ENCODE measurements at places on chromosomes 6 and 20.

- DNase-seq = no peak
These were observed 23.9 kb upstream of the YWHAB start for GRCh38 chr20:44861531-44862006.

DNA sequence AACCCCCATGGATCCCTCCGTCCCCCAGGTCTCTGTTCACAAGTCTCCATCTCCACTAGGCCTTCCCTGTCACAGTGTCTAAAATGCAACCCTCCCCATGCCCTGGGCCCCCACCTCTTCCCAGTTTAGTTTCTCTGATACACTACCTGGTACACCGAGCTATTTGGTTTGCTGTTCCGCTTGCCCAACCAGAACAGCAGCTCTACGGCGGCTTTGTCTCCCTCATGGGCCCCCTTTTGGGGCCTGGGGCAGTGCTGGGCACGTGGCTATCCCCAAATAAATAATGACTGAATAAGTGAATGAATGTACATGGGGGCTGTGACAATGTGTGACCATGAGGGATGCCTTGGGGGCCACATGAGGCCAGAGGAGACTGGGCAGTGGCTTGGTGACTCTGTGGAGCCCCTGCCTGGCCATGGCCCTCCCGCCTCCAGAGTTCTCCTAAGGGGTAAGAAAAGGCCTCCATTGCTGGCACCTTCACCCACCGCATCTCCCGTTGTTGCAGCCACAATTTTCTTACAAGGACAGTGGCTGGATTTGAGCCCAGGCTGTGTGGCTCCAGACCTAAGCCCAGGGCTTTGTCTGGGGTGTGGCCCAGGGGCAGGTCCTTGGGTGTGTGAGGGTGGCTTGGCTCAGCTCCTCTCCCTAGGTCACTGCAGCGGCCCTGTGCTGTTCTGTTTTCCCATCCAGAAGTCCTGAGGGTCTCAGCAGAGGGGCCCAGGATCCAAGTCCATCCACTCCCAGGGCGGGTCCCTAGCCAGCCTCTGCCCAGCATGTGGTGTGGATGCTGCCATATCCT lies 408.5 kb upstream of the SULF2 start:
- DNase-seq = no peak

GRCh38 chr6:148629181-148629580 lies 117.6 kb upstream of the UST start:
- DNase-seq = no peak

- no peak for DNase-seq
These were observed 78.2 kb upstream of the TBX18 start for GRCh38 chr6:84842525-84843166.

DNA sequence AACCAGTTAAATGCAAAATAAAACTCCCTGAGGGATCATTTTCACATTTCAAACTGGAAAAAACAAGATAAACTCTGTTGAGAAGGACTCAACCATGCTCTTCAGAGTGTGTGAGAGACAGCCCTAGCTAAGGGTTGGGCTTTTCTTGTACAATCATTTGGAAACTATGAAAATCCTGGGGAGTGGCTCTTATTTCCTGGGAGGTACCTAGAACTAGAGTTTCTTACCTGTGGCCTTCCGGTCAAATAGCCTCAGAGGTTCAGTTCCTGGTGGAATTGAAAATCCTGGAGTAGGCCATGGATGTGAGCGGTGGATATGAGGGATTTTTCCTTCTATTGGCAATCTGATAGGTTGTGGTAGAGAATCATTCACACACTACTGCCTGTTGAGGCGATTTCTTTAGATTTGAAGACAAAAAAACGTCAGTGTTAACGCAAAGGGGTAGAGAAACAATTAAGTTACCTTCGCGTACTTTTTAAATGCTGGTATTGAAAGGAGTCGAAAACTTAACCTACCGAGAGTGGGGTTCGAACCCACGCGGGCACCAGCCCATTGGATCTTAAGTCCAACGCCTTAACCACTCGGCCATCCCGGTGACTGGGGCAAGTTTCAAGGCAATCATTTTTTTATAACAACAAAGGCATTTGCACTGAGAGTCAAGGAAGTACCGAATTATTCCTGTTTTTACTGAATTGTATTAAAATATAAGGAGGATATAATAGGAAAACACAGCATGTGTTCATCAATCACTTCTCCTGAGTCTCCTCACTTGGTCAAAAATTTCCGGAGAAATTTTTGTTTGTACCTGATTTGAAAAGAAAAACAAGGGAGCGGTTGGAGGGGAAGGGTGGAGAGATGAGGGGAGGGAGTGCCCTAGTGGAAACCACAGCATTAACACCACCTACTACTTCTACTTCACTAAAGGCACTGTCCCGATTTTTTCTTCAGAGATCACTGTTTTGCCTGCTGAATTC lies 191.3 kb downstream of the OR2B2 start:
- no peak for DNase-seq

GRCh38 chr6:63516186-63516944 lies 55.9 kb upstream of the LOC128125822 start:
- DNase-seq = no peak

- DNase-seq = no peak
These were observed 652.1 kb downstream of the HACE1 start for GRCh38 chr6:104207635-104208034.

DNA sequence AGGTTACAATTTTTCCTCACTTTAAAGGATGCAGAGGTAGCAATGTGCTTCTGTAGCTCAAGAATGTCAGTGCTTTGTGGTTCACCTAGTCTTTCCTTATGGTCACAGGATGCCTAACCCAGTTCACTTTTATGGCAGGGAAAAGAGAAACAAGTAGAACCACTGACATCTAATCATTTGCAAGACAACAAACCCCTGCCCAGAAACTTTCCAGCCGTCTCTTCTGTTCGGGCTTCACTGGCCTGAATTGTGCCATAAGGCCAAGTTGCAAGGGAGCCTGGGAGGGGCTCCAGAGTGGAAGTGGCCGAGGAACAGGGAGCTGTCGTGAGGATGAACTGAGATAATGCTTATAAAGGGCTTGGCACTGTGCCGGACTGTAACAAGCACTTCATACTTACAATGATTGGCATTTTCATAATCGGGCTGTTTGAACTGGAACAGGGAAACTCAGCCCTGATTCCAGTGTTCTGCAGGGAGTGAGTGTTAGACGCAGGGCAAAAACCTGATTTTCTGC lies 212.6 kb downstream of the BCAS1 start:
- DNase-seq = no peak

DNA sequence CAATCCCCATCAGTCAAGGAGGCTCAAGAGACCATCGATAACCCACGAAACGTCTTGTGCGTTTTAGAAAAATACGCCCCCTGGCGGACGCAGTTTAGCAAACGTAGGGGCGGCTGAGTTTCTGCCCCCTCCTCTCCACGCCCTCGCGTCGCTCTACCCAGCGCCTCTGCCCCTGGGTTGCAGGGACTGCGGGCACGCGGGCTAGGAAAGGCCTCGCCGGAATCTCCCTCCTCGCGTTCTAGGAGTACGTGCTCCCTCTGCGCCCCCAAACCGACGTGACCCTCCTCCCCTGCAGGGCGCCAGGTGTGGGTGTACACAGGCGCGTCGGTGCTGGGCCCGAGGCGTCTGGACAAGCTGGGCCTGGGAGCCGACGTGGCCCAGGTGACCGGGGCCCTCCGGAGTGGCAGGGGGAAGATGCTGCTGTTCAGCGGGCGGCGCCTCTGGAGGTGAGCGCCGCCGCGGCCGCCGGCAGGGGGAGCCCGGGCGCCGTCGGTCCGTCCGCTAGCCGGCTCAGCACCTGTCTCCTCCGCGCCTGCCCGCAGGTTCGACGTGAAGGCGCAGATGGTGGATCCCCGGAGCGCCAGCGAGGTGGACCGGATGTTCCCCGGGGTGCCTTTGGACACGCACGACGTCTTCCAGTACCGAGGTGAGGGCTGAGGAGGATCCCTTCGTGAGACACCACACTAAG lies 5.3 kb downstream of the MMP9 start:
- no peak for DNase-seq

DNA sequence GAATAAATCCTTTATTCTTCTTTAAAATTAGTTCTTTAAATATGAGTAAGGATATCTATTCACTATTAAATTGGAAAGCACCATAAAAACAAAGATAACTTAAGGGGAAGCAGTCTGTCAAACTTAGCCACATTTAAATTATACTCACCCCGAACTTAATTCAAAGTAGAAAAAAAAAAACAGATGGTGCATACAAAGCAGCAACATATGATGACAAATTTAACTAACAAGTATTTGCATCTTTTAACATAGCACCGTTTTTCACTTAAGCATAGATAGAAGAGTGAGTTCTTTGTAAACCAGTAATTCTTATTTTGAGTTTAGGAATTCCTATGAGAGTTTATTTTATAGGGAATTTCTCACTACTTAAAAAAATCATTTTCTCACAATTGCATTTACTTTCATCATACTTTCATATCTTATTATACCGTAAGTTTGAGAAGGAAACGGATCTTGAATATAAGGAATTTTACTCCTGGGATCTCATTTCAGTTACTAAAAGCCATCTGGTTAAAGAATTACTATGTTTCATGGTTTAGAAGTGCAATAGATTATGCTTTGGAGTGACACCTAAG lies 828.2 kb upstream of the MAP3K7 start:
- DNase-seq = no peak

DNA sequence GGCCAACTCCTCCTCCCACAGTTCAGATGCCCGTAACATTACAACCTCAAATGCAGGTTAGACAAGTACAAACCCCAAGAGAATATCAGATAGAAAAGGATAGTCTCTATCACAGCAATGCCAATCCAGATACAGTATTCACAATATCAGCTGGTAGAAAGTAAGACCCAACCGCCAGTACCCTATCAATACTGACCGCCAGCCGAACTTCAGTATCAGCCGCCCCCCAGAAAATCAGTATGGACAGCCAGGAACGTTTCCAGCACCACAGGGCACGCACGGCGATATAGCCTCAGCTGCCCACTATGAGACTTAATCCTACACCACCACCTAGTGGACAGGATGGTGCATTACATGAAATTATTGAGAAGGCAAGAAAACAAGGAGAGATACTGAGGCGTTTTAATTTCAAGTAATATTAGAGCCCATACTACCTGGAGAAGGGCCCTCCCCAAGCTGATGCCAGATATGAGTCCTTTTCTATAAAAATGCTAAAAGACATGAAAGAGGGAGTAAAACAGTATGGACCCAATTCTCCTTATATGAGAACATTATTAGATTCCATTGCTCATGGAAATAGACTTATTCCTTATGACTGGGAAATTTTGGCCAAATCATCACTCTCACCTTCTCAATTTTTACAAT lies 17.6 kb upstream of the EIF2S2 start:
- DNase-seq = no peak

GRCh38 chr6:14757418-14757817 lies 488.5 kb upstream of the JARID2 start:
- no peak for DNase-seq

- DNase-seq = no peak
These were observed 90.2 kb downstream of the HIVEP1 start for GRCh38 chr6:12102350-12102749.

DNA sequence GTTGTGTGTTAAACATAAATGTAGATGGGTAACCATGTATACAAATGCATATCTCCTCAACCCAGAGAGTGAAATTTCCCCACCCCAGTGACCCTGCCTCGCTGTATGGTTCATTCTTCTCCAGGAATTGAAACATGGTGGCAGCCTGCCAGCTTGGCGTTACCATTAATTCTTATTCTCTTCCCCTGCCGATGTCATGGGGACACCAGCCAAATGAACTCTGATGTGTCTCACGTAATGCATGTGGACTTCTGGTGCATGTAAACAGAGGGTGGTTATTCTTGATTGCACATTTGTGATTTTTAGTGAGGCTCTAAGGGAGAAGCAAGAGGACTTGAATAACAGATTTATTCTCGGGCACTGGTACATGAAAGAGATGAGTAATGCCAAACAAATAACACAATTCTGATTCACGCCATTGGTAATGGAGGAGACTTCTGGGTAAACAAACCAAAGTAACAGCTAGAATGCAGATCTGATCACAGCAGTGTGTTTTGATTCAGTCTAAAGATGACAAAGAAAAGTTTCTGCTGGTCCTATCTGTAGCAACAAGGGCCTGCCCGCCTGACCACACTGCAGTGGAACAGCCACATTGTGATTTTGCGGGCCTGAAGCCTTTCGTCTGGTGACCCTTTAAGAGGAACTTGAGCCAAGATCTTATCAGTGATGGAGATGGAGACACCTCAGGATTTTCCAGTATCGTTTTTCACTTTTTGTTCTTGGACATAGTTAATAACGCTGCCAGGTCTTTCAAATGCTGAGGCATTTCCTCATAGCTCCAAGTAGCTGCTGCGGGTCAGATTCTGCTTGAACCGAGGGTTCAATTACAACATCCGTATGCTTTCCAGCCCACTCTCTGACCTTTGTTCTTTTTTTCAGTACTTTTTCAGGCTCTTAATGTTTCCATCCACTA lies 171.8 kb upstream of the AKAP12 start:
- no peak for DNase-seq

DNA sequence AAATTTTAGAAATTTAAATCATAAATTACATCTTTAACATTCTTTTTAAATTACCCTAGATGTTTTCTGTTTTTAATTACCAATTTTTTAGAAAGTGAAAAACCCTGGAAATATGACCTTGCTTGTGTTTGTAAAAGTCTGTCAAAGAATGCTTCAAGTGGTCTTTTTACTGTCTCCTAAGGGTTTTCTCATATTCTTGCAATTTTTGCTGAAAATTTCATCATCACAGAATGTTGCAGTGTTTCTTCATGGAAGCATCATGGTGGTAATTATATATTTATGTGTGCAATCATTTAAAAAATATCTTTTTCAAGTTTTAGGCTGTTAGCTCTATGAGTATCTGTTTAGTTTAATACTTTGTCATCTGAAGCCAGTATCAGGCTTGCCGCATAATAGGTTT lies 178.2 kb downstream of the HDGFL1 start:
- DNase-seq = no peak

DNA sequence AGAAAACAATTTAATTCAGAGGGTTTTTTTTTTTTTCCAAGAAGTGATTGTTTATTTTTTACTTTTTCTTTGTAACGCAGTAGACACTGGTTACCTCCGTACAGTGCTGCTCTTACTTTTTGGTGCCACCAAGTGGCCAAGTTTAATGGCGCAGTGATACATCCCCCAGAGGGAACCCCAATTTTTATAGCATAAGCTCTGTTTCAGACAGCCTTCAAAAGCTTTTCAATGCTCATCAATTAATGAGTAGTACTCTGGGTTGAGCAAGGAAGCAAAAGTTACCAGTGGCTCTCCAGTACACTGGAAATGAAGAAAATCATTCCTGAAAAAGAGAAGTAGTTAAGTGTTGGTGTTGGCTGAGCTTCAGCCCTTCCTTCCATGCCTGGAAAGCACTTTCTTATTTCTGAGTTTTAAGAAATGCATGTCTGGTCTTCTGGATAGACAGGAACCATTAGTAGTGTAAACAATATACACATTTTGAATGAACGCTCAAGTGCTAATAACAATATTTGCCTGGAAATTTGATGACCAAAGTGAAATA lies 129.1 kb upstream of the SMLR1 start:
- no peak for DNase-seq

DNA sequence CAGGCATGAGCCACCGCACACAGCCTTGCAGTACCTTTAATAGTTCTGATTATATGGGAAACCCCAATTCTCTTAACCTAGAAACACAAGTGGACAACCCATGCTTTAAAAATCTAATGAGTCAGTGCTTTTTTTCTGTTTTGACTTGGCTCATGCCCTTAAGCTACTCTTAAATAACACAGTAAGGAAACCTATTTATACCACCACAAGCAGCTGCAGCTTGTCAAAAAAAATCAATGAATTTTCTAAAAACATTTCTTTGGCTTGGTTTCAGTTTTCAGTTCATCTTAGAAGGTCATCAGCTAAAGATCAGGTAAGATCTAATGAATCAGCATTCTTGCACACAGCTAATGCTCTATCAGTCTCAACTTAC lies 124.1 kb upstream of the DST start:
- DNase-seq = no peak

- DNase-seq = no peak
These were observed 36.6 kb downstream of the ABHD12 start for GRCh38 chr20:25353747-25354705.

- DNase-seq = no peak
These were observed 354.1 kb upstream of the ARID1B start for GRCh38 chr6:156423075-156423474.

Data from type B pancreatic cell (in vitro differentiated cells).